Activated CD8-positive, alpha-beta memory T cell treated with anti-CD3 and anti-CD28 coated beads, Interleukin-2, amount 50 U/mL, for 48 hours (primary cell): ENCODE measurements at places on chromosomes 6 and 20.

DNA sequence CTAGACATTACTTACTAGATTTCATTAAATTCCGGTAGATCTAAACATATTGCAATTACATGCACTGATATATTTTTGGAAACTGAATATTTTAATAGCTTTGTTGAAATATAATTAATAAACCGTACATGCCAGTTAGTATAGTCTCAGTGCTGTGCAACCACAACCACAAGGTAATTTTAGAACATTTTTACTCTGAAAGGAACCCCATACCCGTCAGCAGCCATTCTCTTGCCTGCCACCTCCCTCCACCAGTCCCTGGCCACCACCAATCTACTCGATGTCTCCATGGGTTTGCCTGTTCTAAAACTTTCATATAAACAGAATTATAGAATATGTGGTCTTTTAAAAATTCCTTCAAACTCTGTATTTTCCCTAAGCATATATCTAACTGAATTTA is 293.9 kb downstream of the THBS2 start:
- no peak for DNase-seq

- no peak for DNase-seq
These were observed 17.1 kb upstream of the TINAG start for GRCh38 chr6:54291146-54291545.

DNA sequence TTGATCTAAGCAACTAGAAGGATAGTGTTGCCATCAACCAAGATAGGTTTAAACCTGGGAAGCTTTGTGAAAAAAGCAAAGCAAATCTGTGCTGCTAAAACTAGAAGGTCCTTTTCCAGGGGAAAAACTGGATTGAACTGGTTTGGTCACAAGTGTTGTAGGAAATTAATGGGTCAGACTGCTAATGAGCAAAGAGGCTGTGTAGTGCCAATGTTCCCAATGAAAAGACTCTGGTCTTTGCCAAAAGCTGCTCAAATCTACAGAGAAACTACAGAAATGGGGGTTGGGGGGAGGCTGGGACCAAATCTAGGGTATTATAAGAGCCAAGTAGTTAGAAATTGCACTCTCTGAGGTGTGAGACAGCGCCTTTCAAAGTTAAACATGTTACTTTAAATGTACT is 85.0 kb downstream of the PLCG1 start:
- no peak for DNase-seq

DNA sequence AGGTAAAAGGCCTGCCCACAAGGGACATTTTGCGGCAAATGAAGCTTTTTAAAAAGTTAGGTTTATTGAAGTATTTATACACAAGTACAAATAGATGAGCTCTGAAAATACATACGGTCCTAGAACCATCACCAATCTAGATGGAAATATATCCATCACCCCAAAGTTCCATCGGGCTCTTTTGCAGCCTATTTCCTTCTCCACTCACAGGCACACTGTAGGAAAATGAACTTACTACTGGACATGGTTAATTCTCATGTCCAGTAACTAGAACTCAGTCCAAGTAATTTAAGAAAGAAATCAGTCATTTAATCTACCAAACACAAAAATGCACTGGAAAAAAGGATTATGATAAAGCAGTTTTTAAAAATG is 6.2 kb downstream of the PCNA start:
- no peak for DNase-seq

DNA sequence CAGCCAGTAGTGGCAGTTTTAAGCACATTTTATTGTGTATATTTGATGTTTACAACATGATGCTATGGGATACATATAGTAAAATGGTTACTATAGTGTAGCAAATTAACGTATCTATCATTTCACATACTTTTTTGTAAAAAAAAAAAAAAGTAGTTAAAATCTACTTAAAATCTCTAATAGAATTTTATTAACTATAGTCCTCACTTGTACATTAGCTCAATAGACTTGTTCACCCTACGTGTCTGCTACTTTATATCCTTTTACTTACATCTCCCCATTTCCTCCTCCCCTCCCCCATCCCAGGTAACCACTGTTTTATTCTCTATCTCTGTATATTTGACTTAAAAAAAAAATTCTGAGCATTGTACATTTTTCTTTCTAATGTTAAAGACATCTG is 23.0 kb downstream of the GTPBP2 start:
- DNase-seq = no peak

- no peak for DNase-seq
These were observed 15.5 kb upstream of the CLDN20 start for GRCh38 chr6:155248008-155249001.

GRCh38 chr20:41373931-41374920 is 7.6 kb upstream of the EMILIN3 start:
- no peak for DNase-seq

DNA sequence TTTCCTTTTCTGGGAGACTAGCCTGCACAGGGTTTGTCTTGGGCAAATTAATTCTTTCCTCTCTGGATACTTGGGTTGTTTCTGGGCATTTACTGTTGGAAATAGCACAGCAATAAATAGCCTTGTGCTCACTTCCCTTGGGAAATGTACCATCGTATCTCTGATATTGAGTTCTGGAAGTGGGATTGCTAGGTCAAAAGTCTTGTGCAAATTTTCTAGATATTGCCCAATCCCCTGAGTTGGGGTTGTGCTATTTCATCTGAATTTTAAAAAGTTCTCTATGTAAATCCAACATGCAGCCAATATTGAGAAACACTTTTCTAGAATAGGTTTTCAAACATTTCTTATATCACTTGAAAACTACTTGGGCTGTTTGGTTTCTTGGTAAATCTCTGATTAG is 64.0 kb upstream of the ELOVL5 start:
- DNase-seq = no peak

DNA sequence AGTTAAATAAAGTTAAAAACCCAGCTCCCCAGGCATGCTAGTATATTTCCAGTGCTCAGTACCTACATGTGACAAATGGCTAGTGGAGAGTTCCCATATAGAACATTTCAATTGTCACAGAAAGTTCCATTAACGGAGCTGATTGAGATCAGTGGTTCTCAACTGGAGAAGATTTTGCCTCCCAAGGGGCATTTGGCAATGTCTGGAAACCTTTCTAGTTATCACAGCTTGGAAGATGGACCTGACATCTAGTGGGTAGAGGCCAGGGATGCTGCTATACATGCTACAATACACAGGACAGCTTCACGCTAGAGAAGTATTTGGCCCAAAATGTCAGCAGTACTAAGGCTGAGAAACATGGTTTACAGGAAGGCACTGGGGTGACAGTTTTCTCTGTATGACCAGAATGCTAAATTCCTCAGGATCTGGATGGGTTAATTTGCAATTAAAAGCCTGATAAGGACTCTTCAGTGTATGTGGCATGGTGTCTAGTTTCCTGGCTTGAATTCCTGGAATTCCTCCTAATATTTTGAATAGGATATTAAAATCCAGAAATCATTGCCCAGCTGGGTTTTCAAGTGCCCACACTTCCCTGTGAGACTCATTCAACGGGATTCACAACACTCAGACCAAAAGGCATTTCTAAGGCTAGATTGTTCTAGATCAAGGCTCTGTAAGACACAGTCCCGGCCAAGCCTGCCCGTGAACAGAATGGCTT is 84.7 kb upstream of the SALL4 start:
- no peak for DNase-seq

GRCh38 chr6:130381459-130382380 is 15.9 kb downstream of the TMEM200A start:
- DNase-seq = no peak

- DNase-seq = no peak
These were observed 13.0 kb upstream of the ABHD16B start for GRCh38 chr20:63848003-63848911.

DNA sequence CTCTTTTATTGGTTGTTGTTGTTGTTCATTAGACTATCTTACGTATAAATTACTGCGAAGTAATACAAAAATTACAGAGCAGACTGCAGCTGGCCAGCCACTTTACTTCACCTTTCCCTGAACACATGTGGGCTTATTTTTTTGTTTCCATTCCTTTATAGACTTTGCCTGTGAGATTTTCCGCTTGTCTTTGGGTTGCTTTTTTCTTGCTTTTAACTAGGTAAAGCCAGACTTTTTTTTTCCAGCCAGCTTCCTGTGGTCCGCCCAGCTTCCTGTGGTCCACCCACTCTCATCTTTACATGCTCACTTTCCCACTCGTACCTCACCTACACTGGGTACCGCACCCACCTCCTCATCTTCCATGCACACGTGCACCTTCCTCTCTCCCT is 79.0 kb downstream of the IPCEF1 start:
- DNase-seq = no peak
